AG04450 (cell line): ENCODE measurements at places on chromosomes 4 and X.

GRCh38 chr4:140856621-140857062 is 100.5 kb upstream of the TBC1D9 start:
- DNase-seq, result no peak

DNA sequence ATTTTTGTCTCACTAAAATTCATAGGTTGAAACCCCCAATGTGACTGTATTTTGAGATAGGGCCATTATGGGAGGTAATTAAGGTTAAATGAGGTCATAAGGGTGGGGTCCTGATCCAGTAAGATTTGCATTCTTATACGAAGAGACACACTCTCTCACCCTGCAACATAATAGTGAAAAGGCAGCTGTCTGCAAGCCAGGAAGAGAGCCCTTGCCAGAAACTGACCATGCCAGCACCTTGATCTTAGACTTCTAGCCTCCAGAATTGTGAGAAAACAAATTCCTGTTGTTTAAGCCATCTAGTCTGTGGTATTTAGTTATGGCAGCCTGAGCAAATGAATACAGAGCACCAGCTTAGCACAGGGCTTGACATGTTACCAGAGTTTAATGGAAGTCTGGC is 17.5 kb upstream of the IGSF1 start:
- no peak for DNase-seq

- no peak for DNase-seq
Measured at GRCh38 chrX:93868289-93868965, 194.4 kb downstream of the FAM133A start.

- no peak for DNase-seq
Measured at GRCh38 chr4:2304321-2304876, 42.5 kb upstream of the MXD4 start.

- no peak for DNase-seq
Measured at GRCh38 chr4:111605111-111605510, 540.1 kb upstream of the FAM241A start.

DNA sequence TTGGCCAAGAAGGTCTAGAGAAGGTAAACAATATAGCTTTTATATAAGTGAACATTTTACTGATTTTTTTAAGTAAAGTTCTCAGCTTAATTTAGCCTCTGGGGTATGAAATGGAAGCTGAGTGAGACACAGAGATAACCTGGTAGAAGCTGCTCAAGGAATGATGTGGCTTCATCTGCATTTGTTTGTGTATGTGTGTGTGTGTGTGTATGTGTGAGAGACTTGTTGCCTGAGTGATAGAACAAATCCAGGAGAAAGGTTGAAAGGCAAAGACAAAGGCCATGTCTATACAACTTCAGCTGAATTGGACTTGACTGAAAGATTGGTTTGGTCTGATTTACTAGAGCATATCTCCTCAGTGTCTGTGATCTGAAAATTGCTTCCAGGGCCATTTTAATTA is 63.6 kb downstream of the PCDH7 start:
- DNase-seq, result no peak

GRCh38 chr4:162162672-162163071 is 1.1 kb downstream of the FSTL5 start:
- no peak for DNase-seq

- DNase-seq, result no peak
Measured at GRCh38 chr4:20724915-20725314, 24.7 kb downstream of the PACRGL start.

- no peak for DNase-seq
Measured at GRCh38 chr4:55358246-55358645, 12.2 kb downstream of the SRD5A3 start.

DNA sequence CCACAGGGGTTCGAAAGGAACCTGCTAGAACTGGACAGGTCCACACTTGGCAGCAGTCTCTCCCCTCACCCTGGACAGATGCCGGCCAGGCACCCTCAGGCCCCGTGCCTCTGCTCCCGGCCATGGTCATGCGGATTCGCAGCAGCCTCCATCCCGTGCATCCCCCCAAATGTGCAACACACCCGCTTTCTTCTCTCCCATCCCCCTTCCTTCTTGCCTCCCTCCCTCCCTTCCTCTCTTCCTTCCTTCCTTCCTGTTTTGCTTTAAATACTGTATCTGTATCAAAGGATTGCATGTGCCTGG is 35.0 kb upstream of the HMX1 start:
- no peak for DNase-seq

DNA sequence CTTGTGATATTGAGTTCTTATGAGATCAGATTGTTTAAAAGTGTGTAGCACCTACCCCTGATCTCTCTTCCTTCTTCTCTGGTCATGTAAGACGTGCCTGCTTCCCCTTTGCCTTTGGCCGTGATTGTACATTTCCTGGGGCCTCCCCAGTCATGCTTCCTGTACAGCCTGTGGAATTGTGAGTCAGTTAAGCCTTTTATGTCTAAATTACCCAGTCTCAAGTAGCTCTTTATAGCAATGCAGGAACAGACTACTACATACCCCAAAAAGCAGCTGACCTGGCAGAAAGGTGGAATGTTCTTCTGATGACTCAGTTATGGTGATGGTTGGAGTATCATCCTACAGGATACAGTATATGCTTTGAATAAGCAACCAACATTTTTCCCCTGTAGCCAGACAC is 11.4 kb upstream of the MCUB start:
- DNase-seq, result peak; percentile 45

DNA sequence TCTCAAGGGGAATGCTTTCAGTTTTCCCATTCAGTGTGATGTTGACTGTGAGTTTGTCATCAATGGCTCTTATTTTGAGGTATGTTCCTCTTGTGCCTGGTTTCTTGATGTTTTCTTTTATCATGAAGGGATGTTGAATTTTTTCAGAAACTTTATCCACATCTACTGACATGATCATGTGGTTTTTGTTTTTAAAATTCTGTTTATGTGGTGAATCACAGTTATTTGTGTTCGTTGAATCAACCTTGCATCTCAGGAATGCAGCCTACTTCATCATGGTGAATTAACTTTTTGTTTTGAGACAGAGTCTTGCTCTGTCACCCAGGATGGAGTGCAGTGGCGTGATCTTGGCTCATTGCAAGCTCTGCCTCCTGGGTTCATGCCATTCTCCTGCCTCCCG is 263.1 kb upstream of the KLF3 start:
- DNase-seq, result no peak

GRCh38 chrX:153438532-153438931 is 7.3 kb downstream of the TREX2 start:
- DNase-seq, result no peak

- DNase-seq, result no peak
Measured at GRCh38 chr4:41432881-41433280, 105.1 kb upstream of the LIMCH1 start.

- no peak for DNase-seq
Measured at GRCh38 chr4:76950956-76951671, 1.6 kb downstream of the SEPTIN11 start.

DNA sequence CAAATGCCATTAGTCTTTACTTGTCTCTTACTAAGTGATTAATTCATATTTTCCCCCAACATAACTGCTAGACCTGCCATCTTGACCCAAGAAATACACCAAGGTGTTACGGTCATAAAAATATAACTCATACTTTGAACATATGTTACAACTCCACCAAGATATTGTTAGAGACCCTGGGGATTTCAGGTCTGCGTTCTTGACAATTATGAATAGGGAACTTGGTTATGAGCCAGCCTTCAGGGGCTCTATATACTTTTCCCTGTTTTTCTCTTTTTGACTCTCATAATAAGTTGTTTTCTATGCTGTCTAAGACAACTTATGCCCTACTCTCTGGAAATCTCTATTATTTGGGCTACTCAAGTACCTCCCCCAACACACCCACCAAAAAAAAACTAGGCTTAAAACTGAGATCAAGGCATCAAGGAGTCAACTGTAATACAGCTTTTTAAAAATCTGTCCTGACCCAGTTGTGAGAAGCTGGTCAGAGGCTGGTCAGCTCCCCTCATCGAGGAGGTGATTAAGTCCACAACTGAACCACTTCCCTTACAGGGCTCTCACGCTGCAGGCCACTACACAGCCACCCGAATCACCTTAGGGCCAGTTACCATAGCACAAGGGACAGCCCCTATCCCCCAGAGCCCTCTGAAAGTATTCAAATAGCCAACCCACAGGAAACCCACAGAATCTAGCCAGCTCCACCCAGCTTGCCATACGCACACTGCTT is 10.5 kb upstream of the TLR3 start:
- no peak for DNase-seq

DNA sequence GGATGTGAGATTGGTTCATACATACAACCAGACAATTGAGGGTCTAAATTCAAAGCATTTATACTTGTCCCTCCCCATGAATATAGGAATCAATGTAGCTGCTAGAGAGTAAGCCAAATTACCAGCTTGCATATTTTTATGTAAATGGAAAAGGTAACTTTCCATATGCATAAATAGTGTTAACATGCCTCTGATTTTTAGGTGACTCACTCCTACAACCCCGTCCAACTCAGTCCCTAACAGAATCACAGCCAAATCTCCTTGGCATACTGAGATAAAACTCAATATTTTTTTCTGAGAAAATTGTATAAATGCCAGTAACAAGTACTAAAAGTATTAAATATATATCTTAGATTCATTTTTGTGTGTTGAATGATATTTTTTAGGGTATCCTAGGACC is 67.2 kb downstream of the INPP4B start:
- no peak for DNase-seq

DNA sequence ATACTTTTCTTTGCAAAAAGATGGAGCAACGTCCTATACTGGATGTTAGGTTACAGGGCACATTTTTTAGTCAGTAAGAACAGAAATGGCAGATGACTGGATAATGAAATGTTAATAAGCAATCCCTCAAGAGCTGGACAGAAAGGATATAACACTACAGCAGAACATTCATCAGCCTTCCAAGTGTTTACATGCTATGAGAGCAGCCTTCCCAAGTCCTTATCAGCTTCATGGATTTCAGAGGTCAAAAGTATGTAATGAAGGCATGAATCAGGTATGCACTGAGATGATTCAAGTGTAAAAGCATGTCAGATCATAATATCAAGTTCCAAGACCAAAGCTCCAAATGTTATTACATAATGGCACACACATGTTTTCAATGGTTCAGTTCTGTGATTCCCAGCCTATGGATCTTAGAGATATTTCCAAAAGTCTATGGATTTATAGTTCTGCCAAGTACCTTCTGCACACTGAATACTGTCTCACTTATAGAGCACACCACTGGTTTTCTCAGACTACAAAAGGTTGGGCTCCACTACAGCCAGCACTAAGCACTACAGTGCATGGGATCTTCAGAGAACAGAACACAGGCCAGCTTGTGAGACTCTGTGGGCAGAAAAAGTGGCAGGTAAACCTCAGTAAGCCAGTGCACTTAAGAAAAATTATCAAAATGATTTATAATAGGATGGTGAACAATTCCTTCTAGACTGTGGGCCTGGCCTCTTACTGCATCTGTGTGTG is 49.2 kb downstream of the GPC4 start:
- no peak for DNase-seq

DNA sequence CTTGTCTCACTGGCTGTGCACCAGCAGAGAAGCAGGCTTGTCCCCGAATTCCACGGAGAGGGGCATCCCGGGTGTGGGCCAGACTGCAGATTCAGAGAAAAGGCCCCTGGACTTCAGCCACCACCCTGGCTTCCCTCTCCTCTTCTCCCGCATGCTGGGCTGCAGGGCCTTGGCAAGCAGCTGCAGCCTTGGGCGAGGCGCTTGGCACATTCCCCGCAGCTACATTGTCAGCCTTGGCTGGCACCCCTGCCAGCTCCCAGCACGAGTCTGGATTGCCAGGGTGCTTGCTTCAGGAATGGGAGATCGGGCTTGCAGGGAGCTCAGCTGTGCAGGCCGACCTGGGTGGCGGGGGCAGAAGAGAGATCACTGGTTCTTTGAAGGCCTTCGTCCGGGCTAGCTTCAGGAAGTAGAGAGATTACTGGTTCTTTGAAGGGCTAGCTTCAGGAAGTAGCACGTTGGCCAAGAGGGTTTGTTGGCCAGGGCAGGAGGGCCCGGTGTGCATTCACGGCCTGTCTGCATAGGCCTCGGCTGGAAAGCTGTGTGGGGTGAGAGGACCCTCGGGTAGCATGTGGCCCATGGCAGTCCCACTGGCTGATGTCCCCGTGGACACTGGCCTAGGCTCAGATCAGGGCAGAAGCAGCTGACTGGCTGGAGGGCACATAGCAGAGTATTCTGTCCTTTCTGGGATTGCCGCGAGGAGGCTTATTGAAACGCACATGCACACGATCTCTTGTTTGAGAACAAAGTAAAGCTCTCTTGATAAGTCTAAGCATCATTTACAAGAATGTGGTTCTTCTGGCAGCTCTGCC is 2.7 kb downstream of the ABCD1 start:
- DNase-seq, result no peak

DNA sequence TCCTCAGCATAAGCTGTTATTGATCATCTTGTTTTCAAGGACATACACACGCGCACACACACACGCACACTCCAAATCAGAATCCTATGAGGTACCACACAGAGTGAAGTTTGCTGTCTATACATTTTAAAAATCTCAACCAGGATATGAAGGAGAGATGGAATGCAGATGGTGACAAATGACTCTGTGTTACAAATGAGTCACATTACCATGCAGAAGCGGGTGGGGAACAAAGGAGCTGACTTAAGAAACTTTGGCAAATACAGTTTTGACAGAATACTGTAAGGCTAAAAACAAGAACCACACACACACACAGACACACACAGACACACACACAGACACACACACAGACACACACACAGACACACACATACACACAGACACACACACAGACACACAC is 81.7 kb downstream of the RELL1 start:
- DNase-seq, result no peak

- no peak for DNase-seq
Measured at GRCh38 chrX:153608376-153608775, 9.4 kb upstream of the CCNQ start.

DNA sequence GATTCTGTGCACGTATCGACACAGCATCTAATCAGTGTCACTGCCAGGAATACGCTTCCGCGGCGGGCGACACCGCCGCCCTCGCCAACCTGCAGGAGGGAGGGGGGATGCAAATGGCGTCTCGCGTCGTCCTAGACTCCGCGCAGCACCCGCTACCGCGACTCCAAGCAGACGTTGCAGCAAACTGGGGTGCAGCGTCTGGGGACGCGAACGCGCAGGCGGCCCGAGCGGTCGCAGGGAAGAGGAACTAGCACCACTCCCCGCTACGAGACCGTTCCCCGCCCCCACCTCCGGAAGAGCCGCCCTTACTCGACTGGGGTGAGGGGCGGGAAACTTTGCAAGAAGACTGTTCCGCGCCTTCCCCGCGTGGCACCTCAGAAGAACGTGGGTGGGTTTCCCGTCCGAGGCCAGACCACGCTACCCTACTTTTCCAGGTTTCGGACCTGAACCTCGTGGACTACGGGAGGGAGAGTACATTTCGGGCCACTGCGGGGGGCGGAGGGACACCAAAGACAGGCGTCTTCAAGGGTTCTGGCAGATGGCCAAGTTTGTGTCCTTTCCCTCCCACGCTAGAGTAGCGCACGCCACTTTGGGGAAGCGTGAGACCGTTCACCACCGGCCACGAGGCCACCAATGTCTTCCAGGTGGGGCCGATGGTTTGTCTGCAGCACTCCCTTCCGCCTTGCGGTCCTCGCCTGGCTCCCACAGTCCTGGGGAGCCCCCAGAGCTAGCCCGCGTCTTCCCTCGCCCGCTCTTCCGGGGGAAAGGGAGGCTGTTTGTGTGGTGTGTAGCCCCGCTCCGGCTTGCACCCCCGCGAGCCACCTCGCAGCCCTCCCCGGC is 78.0 kb upstream of the BCOR start:
- no peak for DNase-seq

GRCh38 chr4:112411781-112412550 is 104.0 kb downstream of the NEUROG2 start:
- no peak for DNase-seq
